Liver (tissue), 10 donors: ENCODE measurements at places on chromosomes 12 and 14. TPM values are rescaled to one million over a fixed set of nuclear protein-coding genes. Genes with fewer than 3 reads are reported as not detected.

The PLEKHG7 gene
- total RNA-seq: 0.28 TPM

GRCh38 chr12:88058719-88059077 is 29.5 kb upstream of the C12orf50 start:
- DNase-seq: no peak

The TRHDE gene
- total RNA-seq: 0.14 TPM

The TUNAR gene
- total RNA-seq: 0.14 TPM

The NEUROD4 gene
- total RNA-seq: not detected

The NAV3 gene
- 1.7 TPM for total RNA-seq

The TDP1 gene
- 10.6 TPM for total RNA-seq

The SSPN gene
- 0.67 TPM for total RNA-seq

- DNase-seq: no peak
Measured at GRCh38 chr14:99168330-99168729, 103.7 kb downstream of the BCL11B start.

- DNase-seq: no peak
Measured at GRCh38 chr14:82084813-82085212, 551.2 kb upstream of the SEL1L start.

DNA sequence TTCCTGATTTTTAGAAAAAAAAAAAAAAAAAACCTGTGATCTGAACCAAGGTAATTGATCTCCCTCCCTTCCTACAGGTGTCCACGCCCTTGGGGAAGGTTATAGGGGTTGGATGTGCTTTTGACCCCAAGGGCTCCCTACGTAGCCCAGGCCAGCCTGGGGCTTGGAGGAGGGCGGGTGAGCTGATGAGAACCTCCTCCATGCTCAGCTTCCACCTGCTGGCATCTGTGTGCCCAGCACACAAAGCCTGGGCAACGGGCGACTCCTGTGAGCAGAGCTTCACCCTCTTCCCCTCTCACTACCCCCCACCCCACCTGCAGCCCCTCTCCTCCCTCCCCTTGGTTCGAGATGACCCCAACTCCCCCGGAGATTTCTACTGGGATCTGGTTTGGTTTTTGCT is 25.3 kb upstream of the INF2 start:
- DNase-seq: no peak

The SRRM4 gene
- total RNA-seq: not detected

GRCh38 chr14:104657563-104658324 is 31.7 kb upstream of the INF2 start:
- DNase-seq: no peak

DNA sequence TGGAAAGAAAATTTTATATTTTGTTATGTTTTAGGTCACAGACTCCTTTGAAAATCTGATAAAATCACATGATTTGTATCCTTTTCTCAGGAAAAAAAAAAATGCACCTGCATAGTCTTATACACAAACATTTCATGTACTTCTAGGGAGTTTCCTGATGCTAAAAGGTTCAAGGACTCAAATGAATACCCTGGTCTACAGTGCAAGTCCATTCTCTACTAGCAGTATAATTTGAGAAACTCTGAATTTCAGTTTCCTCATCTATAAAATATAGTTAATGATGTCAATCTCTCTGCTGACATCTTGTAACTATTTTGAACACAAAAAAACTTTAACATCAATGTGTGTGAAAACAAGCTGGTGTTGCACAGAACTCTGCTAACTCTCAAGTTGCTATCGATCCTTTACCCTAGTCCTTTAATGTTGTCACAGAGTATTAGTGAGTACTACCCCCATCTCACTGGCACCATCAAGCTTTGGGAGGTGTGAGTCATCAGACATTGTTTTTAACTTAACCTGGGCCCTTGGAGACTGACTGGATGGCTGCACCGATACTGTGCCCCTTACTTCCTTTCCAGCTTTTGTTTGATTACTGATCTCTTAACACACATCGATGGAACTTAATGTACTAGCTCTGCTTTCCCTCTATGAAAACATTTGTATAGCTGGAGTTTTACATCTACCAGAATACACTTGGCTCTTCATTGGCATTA is 251.9 kb upstream of the SOX5 start:
- no peak for DNase-seq

DNA sequence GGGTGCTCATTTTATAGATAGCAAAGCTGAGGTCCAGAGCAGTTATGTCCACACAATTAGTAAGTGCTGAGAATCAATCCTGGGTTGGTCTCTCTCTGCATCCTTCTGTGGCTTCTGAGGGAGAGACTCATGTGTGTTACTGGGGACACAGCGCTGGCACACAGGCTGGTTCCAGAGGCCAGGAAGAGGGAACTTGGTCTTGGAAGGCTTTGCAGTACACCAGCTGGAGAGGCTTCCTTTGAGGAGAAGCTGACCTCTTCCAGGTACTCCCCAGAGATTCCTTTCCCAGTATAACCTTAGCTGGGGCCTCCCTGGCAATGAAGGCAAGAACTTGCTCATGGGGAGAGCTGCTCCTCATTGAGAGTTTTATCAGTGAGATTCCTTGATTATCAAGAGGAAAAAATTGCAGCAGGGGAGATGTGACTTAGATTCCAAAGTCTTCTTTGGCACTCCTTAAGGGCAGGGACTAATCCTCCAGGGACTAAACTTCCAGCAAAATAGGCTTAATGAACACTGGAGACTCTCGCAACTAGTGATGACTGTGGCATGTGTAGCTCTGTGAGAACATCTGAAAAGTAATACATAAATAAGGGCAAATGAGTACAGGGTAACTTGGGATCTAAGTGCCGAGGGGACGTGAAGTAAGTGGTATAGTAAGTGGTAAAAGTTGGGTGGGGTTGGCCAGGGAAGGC is 13.9 kb upstream of the KRT80 start:
- DNase-seq: no peak

The ANO4 gene
- total RNA-seq: 2.2 TPM

- DNase-seq: no peak
Measured at GRCh38 chr14:31510222-31510621, 22.4 kb upstream of the GPR33 start.

The LRIG3 gene
- total RNA-seq: 14.5 TPM

- DNase-seq: no peak
Measured at GRCh38 chr14:49994951-49995561, 102.2 kb downstream of the ARF6 start.

GRCh38 chr14:83697099-83697498 is 1832.8 kb upstream of the FLRT2 start:
- DNase-seq: no peak

- no peak for DNase-seq
Measured at GRCh38 chr12:96587691-96588090, 98.3 kb downstream of the CFAP54 start.

The GRIN2B gene
- not detected for total RNA-seq

The FITM1 gene
- total RNA-seq: 1.7 TPM

DNA sequence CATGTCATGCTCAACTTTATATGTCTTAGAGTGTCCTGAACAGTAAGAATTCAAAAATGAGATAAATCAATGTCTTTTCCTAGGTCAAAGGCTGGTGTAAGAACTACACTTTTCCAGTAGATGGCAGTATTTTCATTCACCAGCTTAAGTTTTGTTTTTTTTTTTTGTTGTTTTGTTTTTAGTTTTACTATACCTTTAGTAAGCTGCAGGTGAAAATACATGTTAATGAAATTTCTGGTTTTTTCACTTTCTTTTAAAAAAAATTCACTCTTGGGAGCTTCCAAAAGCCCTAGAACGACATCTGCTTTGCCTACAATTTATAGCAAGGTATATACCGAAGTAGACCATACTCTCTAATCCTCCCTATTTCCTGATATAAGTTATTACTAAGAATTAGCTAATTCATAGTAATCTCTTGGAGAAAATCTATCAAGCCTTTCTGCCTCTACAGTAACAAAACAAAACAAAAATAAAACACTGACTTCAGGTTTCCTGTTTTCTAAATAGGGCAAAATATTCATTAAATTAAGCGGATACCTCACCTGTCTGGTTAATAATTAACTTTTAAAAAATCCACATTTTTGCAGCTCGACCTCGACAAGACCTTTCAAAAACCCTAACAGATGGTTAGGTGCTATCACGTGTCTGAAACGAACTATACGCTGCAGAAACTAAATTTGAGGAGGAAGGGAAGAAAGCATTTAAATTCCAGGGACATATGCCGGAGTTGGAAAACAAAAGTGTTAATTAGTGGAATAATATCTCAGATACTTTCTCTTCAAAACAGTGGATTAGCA is 2.7 kb upstream of the SAMD4A start:
- DNase-seq: no peak

- no peak for DNase-seq
Measured at GRCh38 chr12:91317306-91317705, 134.7 kb upstream of the DCN start.

DNA sequence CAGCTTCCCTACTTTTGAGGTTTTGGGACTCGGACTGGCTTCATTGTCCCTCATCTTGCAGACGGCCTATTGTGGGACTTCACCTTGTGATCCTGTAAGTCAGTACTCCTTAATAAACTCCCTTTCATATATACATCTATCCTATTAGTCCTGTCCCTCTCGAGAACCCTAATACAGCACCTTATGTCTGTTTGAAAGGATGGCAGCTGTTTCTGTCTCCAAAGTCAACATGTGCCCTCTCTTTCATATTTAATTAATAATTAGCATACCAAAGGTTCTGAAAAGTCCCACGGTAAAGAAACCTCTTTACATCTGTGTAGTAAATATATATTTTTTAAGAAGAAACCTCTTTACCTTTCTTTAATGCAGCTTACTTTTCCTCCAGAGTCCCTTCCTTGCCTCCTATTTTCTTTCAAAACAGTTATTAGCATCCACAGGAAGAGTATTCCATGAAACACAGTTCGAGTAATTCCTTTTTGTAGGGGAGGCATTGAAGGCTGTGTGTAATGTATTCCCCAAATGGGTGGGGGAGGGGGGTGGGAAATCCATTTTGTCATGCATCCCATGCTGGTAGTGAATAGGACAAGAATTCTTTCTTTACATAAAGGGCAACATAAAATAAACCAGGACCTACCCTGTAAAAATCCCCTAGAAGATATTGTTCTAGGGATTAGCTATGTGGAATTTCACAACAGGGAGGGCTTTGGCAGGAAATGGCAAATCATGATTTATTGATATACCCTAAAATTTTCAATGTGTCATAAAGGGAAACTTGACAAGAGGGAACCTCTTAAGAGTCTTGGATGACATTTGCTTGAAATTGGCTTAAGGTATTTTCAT is 241.5 kb downstream of the SUDS3 start:
- no peak for DNase-seq

The RNF41 gene
- 31.8 TPM for total RNA-seq

DNA sequence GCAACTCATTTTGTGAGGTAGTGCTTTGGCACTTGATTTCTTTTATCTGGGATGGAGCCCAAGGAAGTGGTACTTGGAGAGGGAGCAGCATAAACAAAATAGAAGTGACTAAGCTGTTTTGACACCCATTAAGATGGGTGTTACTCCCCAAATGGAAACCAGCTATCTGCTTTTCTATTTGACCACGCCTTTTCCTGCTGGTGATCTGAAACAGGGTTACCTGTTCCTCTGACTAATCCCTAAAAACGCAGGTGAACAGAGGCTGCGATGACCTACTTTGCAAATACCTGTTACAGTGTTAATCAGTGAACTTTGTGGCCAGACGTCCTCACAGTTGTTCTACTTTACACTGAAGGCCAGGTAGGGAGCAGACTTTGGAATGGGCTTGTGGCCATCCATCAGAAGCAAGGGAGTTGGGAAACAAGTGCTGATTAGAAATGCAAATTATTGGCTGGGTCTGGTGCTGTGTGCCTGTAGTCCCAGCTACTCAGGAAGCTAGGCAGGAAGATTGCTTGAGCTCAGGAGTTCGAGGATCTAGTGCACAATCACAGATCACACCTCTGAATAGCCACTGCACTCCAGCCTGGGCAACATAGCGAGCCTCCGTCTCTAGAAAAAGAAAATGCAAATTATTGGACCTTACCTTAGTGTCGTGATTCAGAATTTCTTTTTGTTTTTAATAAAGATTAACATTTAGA is 58.3 kb upstream of the HECTD1 start:
- DNase-seq: peak; percentile 45

DNA sequence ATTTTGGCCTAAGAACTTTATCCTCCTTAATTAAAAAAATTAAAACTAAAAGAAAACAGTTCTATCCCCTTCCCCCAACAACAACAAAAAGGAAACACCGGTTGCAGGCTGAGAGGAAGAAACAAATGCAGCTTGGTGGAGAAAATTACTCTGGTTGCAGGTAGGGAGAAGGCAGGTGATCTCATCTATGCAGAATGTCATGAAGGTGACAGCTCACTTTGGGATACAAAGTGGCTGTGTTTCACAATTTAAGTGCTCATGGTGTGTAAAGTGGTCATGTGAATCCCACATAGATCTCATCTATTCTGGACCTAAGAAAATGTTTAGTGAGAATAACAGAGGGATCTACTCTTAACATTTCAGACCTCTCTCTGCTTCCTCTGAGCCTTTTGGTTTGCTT is 219.7 kb upstream of the PKP2 start:
- no peak for DNase-seq

The PLEKHD1 gene
- total RNA-seq: 0.05 TPM

The DEGS2 gene
- total RNA-seq: 0.17 TPM

The C1S gene
- 267 TPM for total RNA-seq

- DNase-seq: no peak
Measured at GRCh38 chr14:59013672-59014298, 174.7 kb upstream of the DAAM1 start.

DNA sequence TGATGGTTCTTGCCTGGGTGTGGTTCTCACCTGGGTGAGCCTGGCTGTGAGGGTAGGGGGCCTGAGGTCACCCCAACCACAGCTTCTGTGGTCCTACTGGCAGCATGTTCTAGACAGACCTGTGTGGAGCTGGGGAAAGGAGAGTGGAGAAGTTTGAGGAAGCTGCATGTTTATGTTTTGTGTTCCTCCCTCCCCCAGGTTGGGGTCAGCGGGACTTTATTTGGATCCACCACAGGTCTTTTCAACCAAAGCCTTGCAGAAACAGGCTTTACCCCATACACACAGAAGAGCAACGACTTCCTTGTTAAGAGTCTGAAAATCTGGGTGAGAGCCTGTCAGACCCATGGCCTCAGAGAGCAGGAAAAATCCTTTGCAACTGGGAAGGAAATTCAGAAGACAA is 5.6 kb downstream of the CD9 start:
- DNase-seq: no peak

The WIF1 gene
- total RNA-seq: not detected

The SDSL gene
- total RNA-seq: 22.4 TPM

GRCh38 chr14:55249423-55249822 is 21.8 kb upstream of the FBXO34 start:
- no peak for DNase-seq

DNA sequence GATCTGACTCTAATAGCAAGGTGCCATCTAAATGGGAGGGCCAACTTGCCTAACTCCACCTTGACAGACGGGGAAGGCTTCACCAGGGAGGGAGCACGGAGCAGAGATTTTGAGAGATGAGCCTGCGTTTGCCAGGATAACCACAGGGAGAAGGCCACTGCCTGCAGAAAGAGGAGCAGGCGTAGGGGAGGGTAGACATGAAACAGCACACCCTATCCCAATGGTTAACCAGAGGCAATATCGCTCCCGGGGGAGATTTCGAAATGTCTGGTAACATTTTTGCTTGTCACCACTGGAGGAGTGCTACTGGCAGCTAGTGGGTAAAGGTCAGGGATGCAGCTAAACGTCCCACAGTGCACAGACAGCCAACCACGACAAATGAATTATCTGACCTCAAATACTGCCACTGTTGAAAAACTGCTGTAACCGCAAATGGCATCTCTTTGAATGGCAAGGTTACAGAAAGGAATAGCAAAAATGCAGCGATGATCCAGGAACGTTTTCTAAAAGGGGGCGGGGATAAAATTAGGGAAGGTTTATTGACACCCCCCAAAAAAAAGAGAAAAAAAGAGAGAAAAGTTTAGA is 126.0 kb upstream of the ATF7IP start:
- DNase-seq: peak; percentile 47

- no peak for DNase-seq
Measured at GRCh38 chr12:87720967-87721366, 308.2 kb downstream of the C12orf50 start.

The ELK3 gene
- 4.9 TPM for total RNA-seq
